HFFc6 (cell line): ENCODE measurements at places on chromosomes 5 and 9. TPM values are rescaled to one million over a fixed set of nuclear protein-coding genes. Genes with fewer than 3 reads are reported as not detected.

DNA sequence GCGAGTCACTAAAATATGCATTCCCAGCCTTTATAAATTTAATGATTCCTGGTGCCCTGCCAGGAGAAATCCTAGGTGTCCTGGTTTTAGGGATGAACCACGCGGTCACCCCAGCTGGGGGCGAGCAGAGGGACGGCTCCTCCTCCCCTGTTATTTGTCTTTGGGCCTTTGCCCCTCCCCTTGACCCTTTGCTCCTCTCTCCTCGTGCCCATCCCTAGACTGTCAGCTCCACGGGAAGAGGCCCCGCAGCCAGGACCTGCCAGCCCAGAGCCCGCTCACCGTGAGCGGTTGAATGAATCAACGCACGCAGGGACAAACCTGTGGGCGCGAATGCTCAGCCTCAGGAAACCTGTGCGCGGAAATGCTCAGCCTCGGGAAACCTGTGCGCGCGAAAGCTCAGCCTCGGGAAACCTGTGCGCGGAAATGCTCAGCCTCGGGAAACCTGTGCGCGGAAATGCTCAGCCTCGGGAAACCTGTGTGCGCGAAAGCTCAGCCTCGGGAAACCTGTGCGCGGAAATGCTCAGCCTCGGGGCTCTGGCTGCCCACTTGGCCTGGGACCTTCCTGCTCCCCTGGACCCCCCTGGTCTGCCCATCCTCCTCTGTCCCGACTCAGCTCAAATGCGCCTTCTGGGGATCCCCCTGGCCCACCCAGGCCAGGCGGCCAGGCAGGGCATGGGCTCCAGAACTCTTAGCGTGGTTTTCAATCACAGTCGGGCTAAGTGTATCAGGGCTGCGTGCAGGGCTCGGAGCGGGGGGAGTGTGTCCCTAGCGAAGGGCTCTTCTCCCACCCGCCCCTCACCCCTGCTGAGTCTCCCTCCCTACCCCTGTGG is 140.5 kb upstream of the COL5A1 start:
- no peak for DNase-seq

GRCh38 chr5:156581725-156582124 is 254.8 kb downstream of the SGCD start:
- DNase-seq: no peak

MYMK gene
- total RNA-seq: not detected in 3 replicates

- no peak for DNase-seq
These were observed 1.0 kb downstream of the MSX2 start for GRCh38 chr5:174725261-174725990.

- DNase-seq: no peak
These were observed 19.4 kb downstream of the PLPPR1 start for GRCh38 chr9:101047848-101048397.

GRCh38 chr5:15079566-15079965 is 208.0 kb upstream of the ANKH start:
- no peak for DNase-seq

GRCh38 chr5:78649211-78649695 is 681 bp upstream of the LHFPL2 start:
- DNase-seq: peak; percentile 18

- no peak for DNase-seq
These were observed 69.3 kb downstream of the MAT2B start for GRCh38 chr5:163574472-163575440.

GRCh38 chr5:43078956-43079355 is 38.8 kb upstream of the ANXA2R start:
- peak; percentile 80 for DNase-seq

DNA sequence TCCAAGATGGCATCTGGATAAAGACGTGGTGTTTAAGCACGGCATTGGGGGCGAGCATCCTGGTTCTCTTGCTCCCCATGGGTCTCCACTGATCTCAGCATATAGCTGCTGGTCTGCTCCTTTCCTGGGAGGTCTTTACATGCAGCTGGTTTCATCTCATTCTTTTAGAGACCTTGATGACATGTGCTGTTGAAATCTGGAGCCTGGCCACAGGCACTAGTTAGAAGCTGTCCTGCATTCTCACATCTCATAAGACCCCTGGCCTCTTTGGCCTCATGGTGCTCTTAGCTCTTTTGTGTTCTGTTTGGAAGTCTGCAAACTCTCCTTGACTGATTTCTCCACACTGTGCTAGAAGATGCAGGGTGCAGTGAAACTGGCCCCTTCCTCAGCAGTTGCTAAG is 113.0 kb downstream of the SMARCA2 start:
- DNase-seq: no peak

GRCh38 chr9:77833561-77834429 is 185.7 kb upstream of the GNA14 start:
- DNase-seq: no peak

FAM221B gene
- total RNA-seq: not detected in 3 replicates

SPAAR gene
- total RNA-seq: 0.26 and 0.34 TPM in 2 replicates

TMEM215 gene
- not detected in 3 replicates for total RNA-seq

- no peak for DNase-seq
These were observed 26.6 kb downstream of the ENHO start for GRCh38 chr9:34496149-34496712.

CXXC5 gene
- 48.0 to 61.3 TPM (median 50.2 TPM) in 3 replicates for total RNA-seq

PAX5 gene
- total RNA-seq: not detected in 2 replicates

MAT2B gene
- total RNA-seq: 48.2 to 53.2 TPM (median 52.4 TPM) in 3 replicates

- no peak for DNase-seq
These were observed 20.2 kb downstream of the HRH2 start for GRCh38 chr5:175678074-175678473.

- no peak for DNase-seq
These were observed 161.2 kb downstream of the FGF18 start for GRCh38 chr5:171580502-171581265.

SMARCA2 gene
- total RNA-seq: 90.7 and 113 TPM in 2 replicates

DRD1 gene
- not detected in 2 replicates for total RNA-seq

GRCh38 chr5:2193542-2194235 is 311.0 kb upstream of the IRX4 start:
- no peak for DNase-seq

NUTM2G gene
- total RNA-seq: not detected in 2 replicates

GRCh38 chr5:169551696-169552095 is 31.9 kb upstream of the SPDL1 start:
- no peak for DNase-seq

ACOT12 gene
- total RNA-seq: not detected in 3 replicates

- DNase-seq: no peak
These were observed 90.2 kb downstream of the RXRA start for GRCh38 chr9:134416385-134417015.

DNA sequence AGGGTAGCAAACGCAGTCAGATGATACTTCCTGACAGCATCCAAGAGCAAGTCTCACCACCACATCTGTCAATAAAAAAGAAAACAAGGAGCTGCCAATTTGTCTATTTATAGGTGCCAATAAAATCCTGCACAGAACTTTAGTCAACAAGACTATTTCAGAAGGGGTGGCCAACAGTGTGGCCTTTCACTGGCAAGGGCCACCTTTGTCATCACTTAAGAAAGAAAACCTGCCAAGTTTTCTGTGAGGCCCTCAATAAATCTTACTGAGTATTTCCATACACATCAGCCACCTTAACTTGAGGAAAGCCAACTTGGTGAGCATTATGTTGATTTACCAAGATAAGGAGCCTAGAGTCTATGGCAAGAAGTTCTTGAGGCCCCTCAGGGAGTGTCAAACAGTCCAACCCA is 312.3 kb downstream of the ENC1 start:
- no peak for DNase-seq

CSF1R gene
- 0.48 to 1.1 TPM (median 0.92 TPM) in 3 replicates for total RNA-seq

DNA sequence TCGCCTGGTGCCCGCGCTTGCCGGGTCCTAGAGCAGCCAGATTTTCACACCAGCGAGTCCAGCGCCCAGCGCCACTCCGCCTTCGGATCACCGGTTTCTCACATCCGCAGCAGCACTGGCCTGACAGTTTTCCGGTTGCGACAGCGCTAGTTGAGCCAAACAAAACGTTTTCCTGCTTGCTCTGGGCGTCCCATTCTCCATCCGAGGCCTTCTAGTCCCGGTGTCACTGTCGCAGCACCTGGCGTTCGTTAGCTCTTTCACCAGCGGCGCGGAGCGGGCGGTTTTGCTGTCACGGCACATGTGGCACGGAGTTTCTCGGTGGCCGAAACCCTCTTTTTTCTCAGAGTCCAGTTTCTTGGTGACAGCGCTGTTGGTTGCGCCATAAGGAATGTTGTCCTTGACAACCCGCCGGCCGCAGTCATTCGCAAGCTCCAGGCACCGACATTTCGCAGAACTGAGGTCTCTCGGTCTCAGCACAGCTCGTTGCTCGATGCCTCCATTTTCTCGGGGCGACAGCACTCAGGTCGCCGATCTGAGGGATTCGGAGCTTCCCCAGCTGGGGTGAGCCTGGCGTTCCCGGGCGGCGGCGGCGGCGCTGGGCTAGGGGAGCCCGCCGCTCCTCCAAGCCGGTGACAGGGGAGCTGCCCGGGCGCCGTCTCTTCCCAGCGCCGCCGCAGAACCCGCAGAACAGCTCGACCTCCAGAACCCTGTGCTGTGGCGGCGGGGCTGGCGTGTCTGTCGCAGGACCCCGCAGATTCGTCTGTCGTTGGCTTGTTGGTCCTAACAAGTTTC is 47.8 kb downstream of the ANXA2R start:
- DNase-seq: peak; percentile 40

- no peak for DNase-seq
These were observed 49.2 kb downstream of the ANXA2R start for GRCh38 chr5:42990892-42991291.

DNA sequence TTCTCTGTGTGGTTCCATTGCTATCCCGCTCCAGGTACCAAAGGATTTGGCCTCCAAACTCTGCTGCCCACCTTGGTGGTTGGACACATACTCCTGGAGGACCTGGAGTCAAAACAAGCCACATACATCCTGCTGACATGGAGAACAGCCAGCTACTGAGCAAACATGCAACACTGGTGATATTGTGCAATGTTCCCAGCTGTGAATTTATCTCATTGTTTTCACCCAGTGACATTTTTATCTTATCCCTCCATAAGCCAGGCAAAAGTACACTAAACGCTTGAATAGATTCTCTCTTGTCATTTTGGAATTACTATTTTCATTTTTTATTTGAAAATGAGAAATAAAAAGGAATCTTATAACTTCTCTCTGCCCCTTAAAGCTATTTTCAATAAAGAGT is 11.1 kb upstream of the CTSL start:
- peak; percentile 57 for DNase-seq

CDKN2A gene
- total RNA-seq: 53.0 to 122 TPM (median 63.6 TPM) in 3 replicates

IFNB1 gene
- total RNA-seq: not detected in 3 replicates

GRCh38 chr5:33981408-33982162 is 2.9 kb downstream of the SLC45A2 start:
- DNase-seq: peak; percentile 36

GRCh38 chr9:21968331-21969010 is 25.7 kb downstream of the CDKN2A start:
- DNase-seq: no peak

- peak; percentile 80 for DNase-seq
These were observed 3.8 kb downstream of the FAM219A start for GRCh38 chr9:34454571-34455065.

- DNase-seq: no peak
These were observed 258.5 kb upstream of the PPP1R2B start for GRCh38 chr5:156591631-156592030.

SGCD gene
- 5.2 to 6.5 TPM (median 6.3 TPM) in 3 replicates for total RNA-seq

DNA sequence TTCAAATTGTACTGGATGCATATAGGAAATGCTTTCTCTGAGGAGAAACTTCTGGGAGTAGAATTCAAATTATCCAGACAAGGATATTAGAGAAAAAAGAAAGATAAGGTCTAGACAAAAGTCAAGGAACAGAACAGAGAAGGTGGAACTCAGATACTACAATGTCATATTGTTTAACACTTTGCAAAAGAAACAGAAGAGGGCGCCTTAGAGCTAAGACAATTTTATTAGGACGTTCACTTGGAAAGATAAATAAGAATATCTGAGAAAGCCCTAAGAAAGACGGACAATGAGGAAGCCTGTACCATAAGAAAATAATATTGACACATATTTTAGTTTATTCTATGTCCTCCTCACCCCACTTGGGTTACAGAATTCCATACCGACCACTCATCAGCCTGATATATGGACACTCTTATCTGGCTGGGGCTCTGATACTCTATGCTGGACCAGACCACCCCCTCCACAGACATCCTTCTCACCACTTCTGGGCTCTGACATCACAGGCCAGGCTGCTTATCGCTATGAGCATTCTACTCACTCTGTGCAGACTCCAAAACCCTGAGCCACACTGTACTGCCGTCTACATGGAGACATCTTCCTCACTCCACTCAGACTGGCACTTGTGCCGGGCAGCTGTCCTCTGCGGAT is 9.1 kb upstream of the AK3 start:
- DNase-seq: peak; percentile 56

GRCh38 chr5:144198386-144198785 is 27.7 kb downstream of the KCTD16 start:
- DNase-seq: peak; percentile 52

DNA sequence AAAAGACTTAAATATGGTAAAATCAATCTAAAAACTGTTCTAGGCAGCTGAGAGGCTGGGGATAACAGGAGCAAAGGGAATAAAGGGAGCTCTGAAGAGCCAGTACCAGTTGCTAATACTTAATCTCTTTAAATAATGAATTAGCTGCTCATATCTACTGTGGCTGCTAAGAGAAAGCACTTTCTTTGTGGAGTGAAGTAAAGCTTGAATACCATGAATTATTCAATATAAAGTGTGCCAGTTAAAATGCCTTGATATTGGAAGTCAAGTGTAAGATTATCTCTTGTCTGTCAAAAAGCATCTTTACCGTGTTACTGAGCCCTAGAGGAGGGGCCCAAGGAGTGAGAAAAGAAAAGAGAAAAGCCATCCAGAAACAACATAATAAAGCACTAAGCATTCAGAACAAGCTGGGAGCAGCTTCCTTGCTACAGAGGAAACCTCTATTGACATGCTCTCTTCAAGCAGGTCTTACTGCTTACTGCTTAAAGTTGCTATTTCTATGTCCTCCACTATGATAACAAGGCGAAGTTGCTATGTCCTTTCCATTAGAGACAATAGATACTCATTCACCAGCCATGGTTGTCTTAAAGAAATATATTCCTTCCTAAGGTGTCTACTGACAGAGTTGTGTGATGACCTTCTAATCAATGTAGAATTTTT is 297.4 kb downstream of the CETN3 start:
- DNase-seq: no peak

TLX3 gene
- total RNA-seq: not detected in 3 replicates

PALM2AKAP2 gene
- 22.8 and 33.1 TPM in 2 replicates for total RNA-seq

GADD45G gene
- 0.23 to 0.24 TPM in 2 of 3 replicates, not detected in the other for total RNA-seq

DCAF10 gene
- 22.8 to 26.0 TPM (median 23.0 TPM) in 3 replicates for total RNA-seq
